ENCODE measurements at places on chromosomes 7 and 10.
A peak's percentile ranks its signal among the peaks of the same experiment; 100 is the strongest.

DNA sequence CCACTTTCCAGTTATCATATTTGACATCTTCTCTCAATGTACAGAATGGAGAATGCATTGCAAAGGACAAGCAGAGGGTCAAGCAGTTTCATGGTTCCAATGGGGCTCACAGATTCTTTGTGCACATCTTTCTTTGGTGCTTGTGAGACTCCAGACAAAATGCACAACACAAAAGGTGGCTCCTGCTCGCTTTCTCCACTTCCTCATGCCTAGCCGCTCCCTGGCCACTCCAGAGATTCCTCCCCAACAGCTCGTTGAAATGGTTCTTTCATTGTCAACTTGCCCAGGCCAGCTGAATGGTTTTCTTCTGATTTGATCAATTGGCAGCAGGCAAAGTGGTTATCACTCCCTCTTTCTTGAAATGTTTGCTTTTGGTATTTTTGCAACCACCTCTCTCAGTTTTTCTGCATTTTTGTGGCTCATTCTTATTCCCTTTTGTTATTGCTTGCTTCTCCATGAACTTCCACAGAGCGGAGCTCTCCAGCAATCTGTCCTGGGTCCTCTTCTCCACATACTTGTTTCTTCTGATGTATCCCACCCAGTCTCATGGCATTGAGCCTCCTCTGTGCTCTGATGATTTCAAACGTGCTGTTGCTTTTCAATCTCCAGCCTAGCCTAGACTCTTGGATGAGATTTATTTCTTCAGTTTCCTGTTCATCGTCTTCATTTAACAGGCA, 507.8 kb upstream of the MKI67 start:
- DNase-seq = no peak

- peak; percentile 49 for DNase-seq
These were observed 25.2 kb downstream of the ZNF775 start for GRCh38 chr7:150404172-150404804.

GRCh38 chr7:98214811-98215321, 3.6 kb downstream of the BHLHA15 start:
- no peak for DNase-seq

GRCh38 chr7:136074843-136075242, 97.7 kb upstream of the MTPN start:
- DNase-seq = no peak

DNA sequence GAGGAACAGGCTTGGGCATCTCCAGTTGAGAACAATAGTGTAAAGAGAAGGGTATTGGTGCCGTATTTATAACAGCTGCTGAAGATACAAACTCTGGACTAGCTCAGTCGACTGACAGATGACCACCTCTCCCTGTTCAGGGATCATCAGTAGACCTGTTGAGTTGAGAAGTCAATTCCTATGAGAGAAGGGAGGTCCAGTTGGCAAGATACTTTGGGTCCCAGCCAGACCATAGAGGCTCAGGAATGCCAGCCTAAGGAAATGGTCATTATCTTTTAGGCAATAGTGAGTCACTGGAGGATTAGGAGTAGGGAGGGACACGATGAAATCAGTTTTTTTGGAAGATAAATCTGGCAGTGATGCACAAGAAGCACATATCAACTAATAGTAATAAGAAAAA, 202.9 kb downstream of the TRIL start:
- no peak for DNase-seq

- DNase-seq = no peak
These were observed 11.8 kb upstream of the IKZF1 start for GRCh38 chr7:50292763-50293162.

DNA sequence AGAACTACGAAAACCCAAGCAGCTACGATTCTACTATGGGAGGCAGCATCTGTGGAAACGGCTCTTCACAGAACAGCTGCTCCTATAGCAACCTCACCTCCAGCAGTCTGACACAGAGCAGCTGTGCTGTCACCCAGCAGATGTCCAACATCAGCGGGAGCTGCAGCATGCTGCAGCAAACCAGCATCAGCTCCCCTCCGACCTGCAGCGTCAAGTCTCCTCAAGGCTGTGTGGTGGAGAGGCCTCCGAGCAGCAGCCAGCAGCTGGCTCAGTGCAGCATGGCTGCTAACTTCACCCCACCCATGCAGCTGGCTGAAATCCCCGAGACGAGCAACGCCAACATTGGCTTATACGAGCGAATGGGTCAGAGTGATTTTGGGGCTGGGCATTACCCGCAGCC, 81.6 kb upstream of the SAMD8 start:
- DNase-seq = no peak

DNA sequence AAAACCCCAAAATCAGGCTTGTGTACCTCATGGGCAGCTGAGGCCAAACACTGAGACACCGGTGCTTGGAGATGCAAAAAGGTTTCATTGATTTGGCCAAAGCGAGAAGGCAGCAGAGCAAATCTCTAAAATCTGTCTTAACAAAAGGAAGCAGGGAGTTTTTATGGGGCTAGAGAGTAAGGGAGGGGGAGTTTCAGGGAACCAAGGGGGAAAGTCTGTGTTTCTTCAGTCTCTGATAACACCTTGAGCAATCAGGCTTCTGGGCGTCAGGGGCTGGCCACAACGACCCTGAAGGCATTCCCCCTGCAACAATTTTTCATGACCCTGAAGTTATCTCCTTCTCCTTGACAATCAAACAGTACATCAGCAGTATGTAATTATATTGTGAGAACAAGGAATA, 2.7 kb upstream of the ZNF786 start:
- DNase-seq = no peak

- DNase-seq = no peak
These were observed 8.2 kb downstream of the TWIST1 start for GRCh38 chr7:19109000-19109946.
